ENCODE measurements at places on chromosomes 16 and 17.

DNA sequence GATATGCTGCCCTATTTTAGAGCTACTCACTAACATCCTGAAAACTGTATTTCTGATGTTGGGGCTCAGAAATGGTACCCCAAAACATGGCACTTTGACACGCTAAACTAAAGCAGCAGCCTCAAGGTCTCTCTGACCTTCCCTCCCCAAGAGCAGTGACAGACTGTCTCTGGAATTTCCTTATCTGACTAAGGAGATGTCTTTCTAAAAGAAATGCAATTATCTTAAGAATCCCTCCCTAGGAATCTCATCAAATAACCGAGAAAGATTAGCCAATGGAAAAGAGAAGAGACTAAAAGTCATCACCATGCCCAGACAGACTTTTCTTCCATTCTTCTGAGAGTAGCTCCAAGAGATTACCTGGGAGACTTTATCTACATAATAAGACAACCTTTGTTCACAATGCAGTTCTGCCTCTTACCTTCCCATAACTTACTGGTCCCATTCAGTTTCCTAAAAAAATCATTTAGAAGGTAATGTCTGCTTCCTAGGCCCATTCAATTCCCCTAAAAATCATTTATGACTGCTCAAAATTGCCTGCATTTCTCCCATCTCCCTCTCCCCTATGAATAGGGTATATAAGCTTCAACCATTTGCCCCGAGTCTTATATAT, 123.9 kb downstream of the CPPED1 start:
- no peak for DNase-seq

DNA sequence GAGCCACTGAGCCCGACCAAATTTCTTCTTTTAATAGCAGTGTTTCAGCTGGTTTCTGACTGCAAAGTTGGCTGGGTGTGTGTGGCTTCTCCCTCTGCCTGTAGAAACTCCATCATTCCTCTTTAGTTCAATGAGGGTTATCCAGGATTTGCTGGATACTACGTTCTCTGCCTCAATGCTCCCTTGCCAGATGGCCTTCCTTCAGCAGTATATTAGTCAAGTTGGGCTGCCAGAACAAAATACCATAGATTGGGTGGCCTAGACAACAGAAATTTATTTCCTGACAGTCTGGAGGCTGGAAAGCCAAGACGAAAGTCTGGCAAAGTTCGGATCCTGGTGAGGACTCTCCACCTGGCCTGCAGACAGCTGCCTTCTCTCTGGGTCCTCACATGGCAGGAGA, 103.7 kb downstream of the NOG start:
- no peak for DNase-seq

GRCh38 chr16:64892835-64893785, 228.8 kb downstream of the CDH11 start:
- no peak for DNase-seq

DNA sequence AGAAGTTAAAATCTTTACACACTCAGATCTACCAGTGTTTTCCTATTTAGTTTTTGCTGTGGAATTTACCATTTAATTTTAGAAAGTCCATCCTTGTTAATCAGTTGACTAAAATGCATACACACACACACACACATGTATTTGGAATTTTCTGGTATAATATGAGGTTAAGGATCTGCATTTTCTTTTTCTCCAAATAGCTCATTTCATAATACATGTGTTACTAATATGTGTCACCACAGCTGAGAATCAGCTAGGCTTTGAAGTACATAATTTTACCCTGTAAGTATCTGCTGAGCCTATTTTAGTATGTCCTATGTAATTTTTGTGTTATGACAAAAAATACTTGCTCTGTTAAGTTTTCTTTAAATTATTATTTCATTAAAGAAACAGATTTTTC, 143.2 kb downstream of the PHKB start:
- no peak for DNase-seq

- DNase-seq, result no peak
Observed at GRCh38 chr16:66859397-66860068, 15.3 kb downstream of the CA7 start.

- no peak for DNase-seq
Observed at GRCh38 chr17:42682722-42683403, 532 bp downstream of the CNTNAP1 start.

DNA sequence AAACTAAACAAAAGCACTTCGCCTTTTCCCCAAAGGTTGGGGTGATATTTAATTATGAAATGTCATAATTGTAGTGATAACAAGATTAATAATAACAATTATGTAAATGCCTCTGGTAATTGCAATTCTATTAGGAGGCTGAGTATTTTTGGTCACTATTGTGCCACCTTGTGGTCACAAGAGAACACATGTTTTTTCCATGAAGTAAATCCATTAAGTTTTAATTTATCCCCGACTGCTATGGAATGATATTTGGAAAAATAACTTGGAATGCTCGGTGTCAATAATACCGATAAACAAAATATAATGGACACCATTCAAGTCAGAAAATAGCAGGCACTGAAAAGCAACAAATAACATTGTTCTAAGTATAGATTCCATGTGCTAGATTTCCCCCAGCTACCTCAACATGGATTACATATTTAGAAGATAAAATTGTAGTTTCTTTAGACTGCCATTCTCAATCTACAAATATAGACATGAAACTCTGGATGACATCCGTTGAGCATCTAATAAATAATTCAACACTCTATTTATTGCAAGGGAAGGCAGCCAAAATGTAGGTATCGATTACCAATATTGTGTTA, 25.0 kb upstream of the KCNJ2 start:
- DNase-seq, result no peak

GRCh38 chr17:18187821-18188761, 4.5 kb downstream of the ALKBH5 start:
- no peak for DNase-seq

DNA sequence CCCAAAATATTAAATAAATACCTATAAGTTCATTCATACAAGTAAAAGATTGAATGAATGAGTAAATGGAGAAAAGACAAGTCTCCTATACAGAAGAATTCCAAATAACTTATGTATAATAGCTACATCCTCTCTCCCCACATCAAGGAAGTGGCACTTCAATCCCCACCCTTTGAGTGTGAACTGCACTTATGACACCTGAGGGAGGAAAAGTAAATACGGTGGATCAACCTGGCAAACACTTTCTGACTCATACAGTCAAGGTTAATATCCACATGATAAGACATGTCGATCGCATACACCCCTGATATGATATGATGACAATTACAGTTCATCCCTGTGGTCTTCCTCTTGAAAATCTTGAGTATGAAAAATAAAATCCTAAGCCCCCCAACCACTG, 18.0 kb downstream of the SLFN12L start:
- no peak for DNase-seq

DNA sequence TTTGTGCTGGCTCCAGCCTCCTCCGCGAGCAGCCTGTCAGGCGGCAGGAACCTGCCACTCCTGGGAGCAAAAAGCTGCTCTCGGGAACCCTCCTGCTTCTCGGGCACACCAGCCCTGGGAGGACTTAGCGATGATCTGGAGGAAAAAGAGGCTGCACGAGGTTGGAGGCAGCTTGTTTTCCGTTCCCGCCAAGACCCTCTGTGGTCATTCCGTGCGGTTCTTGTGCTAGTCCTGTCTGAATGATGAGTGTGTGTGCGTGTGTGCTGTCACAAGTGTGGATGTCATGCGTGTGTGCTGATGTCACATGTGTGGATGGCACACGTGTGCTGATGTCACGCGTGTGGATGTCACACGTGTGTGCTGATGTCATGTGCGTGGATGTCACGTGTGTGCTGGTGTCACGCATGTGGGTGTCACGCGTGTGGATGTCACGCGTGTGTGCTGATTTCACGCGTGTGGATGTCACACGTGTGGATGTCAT, 150.0 kb downstream of the NPIPB11 start:
- DNase-seq, result no peak

- no peak for DNase-seq
Observed at GRCh38 chr16:72266836-72267235, 94.9 kb upstream of the PMFBP1 start.

GRCh38 chr16:84712801-84713775, 13.3 kb downstream of the USP10 start:
- no peak for DNase-seq

DNA sequence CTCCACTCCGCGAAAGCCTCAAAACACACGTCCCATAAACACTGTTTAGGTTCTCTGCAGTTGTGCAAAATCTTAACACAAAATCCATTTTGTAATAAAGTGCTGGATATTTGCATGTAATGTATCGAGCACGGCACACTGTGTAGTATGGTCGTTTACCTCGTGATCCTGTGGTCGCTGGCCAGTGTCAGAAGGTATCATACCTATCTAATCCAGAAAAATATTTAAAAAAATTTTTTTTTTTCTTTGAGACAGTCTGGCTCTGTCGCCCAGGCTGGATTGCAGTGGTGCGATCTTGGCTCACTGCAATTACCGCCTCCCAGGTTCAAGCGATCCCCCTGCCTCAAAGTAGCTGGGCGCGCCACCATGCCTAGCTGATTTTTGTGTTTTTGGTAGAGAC, 996 bp downstream of the RPL38 start:
- no peak for DNase-seq

GRCh38 chr17:71987634-71988033, 133.2 kb upstream of the SOX9 start:
- DNase-seq, result no peak

DNA sequence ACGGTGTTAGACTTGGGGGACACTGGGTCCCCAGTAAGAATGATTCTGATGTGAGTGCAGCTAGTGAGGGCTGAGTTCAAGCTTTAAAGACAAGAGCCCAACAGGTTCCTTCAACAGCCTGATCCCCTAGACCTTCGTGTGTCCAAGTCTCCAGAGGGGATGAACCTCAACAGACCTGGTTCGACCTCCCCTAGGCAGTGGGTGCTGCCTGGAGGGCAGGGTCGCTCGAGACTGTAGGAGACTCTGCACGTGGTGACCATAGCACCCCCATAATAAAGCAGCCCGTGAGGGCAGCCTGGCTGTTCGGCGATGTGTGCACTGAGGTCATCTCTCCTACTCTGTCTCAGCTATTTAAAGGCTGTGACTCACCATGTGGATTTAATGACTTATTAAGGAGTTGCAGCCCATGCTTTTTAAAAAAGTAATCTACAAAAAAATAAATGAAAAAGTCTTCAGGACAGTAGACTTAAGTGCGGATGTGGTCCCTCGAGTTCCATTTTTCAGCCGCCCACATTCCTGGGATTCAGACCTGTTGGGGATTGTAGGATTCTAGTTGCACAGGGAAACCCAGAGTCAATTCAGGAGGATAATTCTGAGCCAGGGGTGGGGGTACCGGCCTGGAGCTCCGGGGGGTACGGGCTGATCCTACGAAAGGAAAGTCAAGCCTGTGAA, 23.4 kb upstream of the METRNL start:
- no peak for DNase-seq

- no peak for DNase-seq
Observed at GRCh38 chr17:49290690-49291359, 60.2 kb upstream of the PHOSPHO1 start.

DNA sequence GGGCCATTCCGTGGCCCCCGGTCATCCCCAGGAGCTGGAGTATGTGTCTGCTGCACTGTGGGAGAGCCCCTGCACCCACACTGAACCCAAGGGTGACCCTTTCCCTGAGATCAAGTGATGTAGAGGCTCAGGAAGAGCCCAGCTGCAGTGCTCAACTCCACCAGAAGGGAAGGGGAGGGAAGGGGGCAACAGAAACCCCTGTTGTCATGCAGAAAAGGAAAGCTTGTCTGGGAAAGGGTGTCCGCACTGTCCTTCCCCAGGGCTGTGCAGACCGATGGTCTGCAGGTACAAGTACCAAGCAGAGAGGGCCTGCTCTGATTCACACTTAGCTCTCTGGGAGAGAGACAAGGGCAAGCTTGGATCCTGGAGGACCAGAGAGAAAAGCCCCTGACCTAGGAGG, 45.7 kb upstream of the TOB1 start:
- no peak for DNase-seq

DNA sequence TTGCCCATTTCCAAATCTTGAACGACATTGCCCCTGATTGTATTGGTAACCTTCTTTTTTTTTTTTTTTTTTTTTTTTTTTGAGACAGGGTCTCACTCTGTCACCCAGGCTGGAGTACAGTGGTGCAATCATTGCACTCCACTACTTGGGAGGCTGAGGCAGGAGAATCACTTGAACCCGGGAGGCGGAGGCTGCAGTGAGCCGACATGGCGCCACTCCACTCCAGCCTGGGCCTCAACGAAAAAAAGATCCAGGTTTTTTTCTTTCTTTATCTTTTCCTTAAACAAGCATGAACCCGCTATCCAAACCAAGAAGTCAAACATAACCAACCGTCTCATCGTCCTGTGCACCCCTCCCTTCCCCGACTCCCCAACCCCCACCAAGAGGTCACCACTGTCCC, 47.6 kb upstream of the RPH3AL start:
- DNase-seq, result no peak

GRCh38 chr17:57624386-57624785, 120.7 kb downstream of the CCDC182 start:
- DNase-seq, result no peak

DNA sequence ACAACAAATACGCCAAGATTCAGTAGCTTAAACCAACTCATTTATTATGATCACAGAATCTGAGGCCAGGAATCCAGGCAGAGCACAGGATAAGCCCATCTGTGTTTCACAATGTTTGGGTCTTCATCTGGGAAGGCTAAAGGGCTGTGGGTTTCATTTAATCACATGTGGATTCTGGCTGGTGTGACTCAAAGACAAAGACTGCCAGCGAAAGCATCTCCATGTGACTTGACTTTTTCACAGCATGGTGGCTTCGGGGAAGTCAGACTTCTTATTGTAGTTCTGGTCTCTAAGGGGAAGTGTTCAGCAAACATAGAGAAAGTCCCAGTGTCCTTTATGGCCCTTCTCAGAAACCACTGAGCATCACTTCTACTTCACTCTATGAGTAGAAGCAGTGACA, 1014.4 kb upstream of the GOT2 start:
- DNase-seq, result no peak

DNA sequence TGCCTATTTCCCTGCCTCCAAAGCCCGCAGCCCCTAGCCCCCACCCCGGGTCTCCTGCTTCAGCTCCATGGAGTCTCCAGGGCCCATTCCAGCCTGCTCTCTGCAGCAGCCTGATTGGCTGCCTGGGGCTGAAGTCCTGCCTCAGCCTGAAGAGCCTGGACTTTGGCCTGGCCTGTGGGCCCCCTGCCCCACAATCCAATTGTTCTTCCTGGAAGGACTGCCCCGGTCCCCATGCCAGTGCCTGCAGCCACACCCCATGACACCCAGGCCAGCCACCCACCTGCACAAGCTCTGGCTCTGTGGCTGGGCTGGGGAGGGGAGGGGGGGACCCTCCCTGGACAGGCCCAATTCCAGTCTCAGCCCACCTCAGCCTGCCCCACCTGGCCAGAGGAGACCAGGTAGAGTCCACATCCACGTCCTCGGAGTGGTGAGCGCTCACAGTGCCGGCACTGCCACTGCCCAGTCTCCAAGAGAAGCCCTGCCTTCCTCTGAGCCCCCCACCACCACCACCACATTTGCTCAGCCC, 12.3 kb downstream of the ENPP7 start:
- no peak for DNase-seq

DNA sequence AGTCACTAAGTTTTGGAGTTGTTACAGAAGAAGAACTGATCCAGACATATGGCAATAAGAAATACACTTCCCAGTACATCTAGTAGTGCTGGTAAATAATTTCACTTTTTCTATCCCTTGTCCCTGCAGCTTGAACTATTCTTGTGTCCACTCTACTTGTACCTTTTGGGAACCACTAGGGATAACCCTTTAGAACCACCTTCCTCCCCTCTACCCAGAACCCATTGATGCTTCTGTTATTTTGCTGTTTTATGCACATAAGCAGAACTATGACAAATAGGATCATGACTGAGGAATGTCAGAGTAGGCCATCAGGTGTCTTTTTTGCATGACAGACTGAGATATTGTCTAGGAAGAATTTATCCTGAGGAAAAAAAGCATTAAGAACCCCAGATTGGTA, 125.1 kb downstream of the BRIP1 start:
- DNase-seq, result no peak

GRCh38 chr17:38663125-38663751, 11.5 kb downstream of the EPOP start:
- DNase-seq, result peak; percentile 53

All from stimulated activated CD4-positive, alpha-beta T cell treated with anti-CD3 and anti-CD28 coated beads, Interleukin-4, amount 100 ng/mL, for 1 hour (primary cell).